ENCODE measurements at places on chromosomes 2 and 18. TPM values are rescaled to one million over a fixed set of nuclear protein-coding genes. Genes with fewer than 3 reads are reported as not detected.

DNA sequence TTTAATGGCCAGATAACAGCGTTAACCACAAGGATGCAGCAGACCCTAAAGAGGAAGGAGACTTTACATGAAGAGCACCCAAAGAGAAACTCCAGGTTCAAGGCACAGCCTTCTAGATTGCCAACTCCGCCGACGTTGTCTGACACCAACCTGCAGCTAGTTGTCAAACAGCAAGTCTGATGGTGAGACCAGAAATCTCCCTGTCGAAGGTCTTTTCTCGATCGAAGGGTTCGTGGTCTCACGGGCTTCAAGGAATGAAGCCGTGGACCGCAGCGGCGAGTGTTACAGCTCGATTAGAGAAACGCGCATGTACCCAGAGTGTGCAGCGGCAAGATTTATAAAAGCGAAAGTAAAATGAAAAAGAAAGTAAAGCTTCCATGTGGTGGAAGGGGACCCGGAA is 656.3 kb downstream of the XIRP2 start:
- no peaks in the 10 kb centered on the region for H3K36me3 ChIP-seq
- no peaks in the 10 kb centered on the region for H3K4me1 ChIP-seq
- H3K27ac ChIP-seq, result no peak overlapping the region
- H3K4me3 ChIP-seq, result no peak overlapping the region
- no peaks in the 10 kb centered on the region for H3K27me3 ChIP-seq
- no peak for DNase-seq

DNA sequence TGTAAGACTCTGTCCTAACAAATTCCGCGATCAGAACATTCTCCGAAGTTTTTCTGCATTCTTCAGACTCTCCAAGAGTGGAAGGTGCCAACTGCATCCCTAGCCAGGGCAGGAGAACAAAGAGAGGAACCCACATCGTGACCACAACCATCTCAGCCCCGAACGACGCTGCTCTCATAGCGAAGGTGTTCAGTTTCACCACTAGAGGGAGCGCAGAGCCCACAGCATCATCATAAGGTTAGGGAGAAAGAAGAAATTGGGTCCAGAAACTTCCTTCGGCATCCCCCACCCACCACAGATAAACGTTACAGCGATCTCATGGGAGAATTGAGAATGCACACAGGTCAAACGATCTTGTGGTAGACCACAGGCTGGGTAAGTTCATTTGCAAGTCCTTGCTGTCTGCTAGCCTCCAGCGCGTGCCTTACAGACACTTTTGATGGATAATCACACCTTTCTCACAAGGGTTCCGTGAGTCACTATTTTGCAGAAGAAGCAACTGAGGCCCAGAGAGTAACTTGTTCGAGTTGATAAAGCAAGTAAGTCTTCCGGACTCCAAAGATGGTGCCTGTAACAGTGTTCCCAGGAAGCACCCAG is 53.7 kb upstream of the ARL4C start:
- no peaks in the 10 kb centered on the region for H3K27me3 ChIP-seq
- no peak overlapping the region for H3K27ac ChIP-seq
- H3K36me3 ChIP-seq, result no peaks in the 10 kb centered on the region
- no peak for DNase-seq

DNA sequence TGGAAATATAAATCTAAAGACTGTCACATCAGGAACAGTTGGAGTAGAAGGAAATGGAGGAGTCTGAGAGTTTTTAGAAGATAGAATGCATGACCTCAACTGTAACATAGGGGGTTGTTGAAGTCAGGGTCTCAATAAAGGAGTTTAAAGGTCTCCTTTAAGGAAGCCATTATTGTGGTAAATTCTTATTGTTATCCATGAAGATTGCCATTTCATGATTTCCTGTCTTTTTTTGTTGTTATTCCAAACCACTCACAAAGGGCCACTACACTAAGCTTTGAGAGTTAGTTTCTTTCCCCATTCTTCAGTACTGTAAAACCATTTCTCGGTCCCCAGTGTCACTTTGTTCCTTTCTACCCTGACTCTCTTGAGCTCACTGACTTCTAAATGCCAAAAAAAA is 134.0 kb downstream of the DTNA start:
- H3K4me1 ChIP-seq, result no peaks in the 10 kb centered on the region
- DNase-seq, result no peak
- no peaks in the 10 kb centered on the region for H3K36me3 ChIP-seq
- no peak overlapping the region for H3K4me3 ChIP-seq
- H3K27ac ChIP-seq, result no peak overlapping the region
- H3K27me3 ChIP-seq, result no peaks in the 10 kb centered on the region

GPN1 gene
- 25.6 TPM for total RNA-seq

- no peaks in the 10 kb centered on the region for H3K27me3 ChIP-seq
- no peaks in the 10 kb centered on the region for H3K4me1 ChIP-seq
- no peak overlapping the region for H3K4me3 ChIP-seq
- no peaks in the 10 kb centered on the region for H3K36me3 ChIP-seq
- no peak for DNase-seq
These were observed 443.6 kb downstream of the TDRD15 start for GRCh38 chr2:21567395-21567794.

GRCh38 chr2:15608392-15608761 is 16.7 kb downstream of the DDX1 start:
- no peak for DNase-seq
- H3K36me3 ChIP-seq, result peaks cover 14% of the 10 kb centered on the region
- H3K27ac ChIP-seq, result no peak overlapping the region
- no peaks in the 10 kb centered on the region for H3K27me3 ChIP-seq

- no peak overlapping the region for H3K4me3 ChIP-seq
- DNase-seq, result no peak
- H3K4me1 ChIP-seq, result no peaks in the 10 kb centered on the region
- H3K27ac ChIP-seq, result no peak overlapping the region
These were observed 26.2 kb upstream of the KCNG2 start for GRCh38 chr18:79771446-79772107.

DNA sequence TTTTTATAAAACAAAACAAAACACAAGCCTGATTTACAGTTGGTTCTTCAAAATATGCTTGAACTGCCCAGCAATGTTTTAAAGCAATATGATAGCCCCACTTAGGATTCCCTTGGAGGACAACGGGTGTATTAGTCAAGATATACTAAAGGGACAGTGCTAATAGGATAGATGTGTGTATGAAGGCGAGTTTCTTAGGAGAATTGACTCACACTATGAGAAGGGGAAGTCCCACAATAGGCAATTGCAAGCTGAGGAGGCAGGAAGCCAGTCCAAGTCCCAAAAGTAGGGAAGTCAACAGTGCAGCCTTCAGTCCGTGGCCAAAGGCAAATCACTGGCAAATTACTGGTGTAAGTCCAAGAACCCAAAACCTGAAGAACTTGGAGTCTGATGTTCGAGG is 167.9 kb downstream of the CBLN2 start:
- no peaks in the 10 kb centered on the region for H3K4me1 ChIP-seq
- no peaks in the 10 kb centered on the region for H3K36me3 ChIP-seq
- DNase-seq, result no peak
- H3K4me3 ChIP-seq, result no peak overlapping the region
- H3K27ac ChIP-seq, result no peak overlapping the region

CYP27C1 gene
- total RNA-seq, result 0.33 TPM
